Stimulated activated CD4-positive, alpha-beta T cell treated with anti-CD3 and anti-CD28 coated beads, Interleukin-1b, Interleukin-23, amount 100 ng/mL, for 4 hours (primary cell): ENCODE measurements at places on chromosomes 5 and 9.
A peak's percentile ranks its signal among the peaks of the same experiment; 100 is the strongest.

- DNase-seq: peak; percentile 95
Observed at GRCh38 chr9:37903647-37904444, at the start of gene SLC25A51. SLC25A51 (minus strand) TSS chr9:37904127; CDS start chr9:37888550, 15,577 bp downstream.

DNA sequence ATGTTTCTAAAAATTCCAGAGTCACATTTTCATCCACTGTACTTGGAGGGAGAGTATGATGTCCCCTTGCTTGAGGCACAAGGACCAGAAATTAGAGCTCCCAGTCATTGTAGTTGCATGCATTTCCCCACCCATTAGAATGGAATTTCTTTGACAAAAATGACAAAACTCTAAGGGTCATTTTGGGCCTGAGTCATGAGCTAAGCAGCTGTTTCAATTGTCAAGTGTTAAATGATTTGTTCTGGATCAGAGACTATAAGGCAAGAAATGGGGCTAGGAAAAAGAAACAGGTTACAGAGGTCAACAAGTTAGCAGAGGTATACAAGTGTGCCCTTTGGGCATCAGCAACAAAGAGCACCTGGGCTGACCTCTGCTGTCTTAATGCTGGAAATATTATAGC, 131.2 kb upstream of the IQGAP2 start:
- DNase-seq: no peak

GRCh38 chr5:177330991-177331842, 19.5 kb upstream of the MXD3 start:
- no peak for DNase-seq

- no peak for DNase-seq
Observed at GRCh38 chr5:77770293-77771005, 5.7 kb downstream of the TBCA start.

GRCh38 chr5:88873447-88873846, 9.5 kb downstream of the MEF2C start:
- DNase-seq: no peak

- DNase-seq: no peak
Observed at GRCh38 chr5:28603869-28604268, 1565.5 kb upstream of the CDH9 start.
